ENCODE measurements at places on chromosomes 4 and X.
A peak's percentile ranks its signal among the peaks of the same experiment; 100 is the strongest.

- DNase-seq, result no peak
These were observed 32.5 kb downstream of the MAOA start for GRCh38 chrX:43688586-43688985.

DNA sequence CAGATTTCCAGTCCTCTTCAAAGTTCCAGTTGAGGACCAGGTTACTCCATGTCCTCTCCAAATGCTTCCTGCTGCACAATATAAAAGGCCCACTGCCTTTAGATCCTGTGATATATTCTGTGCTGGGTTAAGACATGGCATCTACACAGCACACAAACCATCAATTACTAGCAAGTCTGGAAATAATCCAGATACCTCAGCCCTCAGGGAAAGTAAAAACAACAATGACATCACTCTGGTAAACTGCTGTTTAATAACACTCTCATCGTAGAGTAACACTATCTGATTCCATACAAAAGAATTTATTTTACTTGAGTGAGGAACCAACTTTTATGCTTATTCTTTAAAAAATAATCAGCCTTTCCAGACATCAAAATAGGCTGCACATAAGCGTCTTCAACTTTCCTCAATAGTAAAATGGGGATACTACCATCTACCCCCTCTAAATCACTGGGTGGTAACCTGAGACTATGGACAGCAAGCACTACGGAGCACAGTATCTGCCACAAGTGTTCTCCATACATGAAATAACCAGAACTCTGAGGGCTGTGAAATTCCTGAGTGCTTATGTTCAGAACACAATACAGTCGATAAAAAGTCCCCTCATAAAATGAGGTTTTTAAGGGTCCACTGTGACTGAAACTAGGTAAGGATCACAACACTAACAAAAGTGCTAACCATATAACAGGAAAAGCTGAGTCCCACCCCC is 53.4 kb downstream of the ABCG2 start:
- DNase-seq, result no peak

DNA sequence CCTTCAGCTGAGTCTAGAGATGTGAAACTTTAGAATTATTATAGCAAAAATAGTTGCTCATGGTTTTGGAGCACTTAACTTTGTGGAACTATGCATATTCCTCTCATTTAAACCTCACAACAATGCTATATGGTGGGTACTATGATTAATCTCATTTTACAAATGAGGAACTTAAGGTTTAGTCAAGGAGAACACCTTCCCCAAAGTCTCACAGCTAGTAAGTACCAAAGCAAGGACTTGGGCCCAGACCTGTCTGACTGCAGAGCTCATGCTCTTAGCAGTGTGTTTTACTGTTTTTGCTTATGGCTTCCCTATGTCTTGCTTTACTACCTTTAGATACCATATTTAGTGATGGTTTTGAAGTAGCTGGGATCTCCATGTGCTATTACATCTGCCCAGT is 5.1 kb downstream of the UBE2A start:
- no peak for DNase-seq

DNA sequence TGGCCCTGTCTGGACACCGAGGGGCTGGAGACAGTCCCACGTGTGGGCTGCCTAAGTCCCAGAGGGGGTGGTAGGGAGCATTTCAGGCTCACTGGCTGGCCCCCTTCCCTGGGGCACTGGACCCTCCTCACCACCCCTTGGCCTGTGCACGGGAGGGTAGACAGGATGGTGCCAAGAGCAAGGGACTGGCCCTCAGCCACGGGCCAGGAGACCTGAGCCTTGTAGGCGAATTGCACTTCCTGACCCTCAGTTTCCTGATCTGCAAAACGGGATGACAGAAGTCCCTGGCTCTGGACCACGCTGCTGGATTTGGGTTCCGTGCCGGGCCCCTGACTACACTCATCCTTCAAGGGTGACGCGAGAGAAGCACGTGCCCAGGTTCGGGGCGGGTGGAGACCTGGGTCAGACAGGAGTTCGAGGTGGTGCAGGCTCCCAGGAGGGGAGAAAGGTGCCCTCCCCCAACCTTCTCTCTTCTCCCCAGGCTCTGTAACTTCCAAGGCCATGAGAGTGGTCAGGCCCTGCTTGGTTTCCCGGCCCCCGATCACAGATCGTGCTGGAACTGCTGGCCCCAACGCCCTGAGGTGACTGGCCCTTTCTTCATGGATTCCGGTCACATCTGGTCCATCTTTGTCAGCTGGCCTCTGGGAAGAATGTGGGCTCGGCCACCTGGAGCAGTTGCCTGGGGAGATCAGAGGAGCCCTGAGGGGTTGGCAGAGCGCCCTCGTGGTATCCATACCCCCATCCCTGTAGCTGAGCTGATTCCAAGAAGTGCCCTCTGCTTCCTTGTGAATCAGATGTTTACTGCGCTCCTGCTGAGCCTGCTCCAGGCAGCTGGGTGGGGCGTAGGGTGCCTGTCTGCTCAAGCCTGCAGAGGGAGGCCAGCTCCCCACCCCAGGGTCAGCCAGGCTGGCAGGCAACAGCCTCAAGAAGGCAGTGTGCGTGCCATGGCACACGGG is 3.3 kb downstream of the SH3BP2 start:
- DNase-seq, result no peak

DNA sequence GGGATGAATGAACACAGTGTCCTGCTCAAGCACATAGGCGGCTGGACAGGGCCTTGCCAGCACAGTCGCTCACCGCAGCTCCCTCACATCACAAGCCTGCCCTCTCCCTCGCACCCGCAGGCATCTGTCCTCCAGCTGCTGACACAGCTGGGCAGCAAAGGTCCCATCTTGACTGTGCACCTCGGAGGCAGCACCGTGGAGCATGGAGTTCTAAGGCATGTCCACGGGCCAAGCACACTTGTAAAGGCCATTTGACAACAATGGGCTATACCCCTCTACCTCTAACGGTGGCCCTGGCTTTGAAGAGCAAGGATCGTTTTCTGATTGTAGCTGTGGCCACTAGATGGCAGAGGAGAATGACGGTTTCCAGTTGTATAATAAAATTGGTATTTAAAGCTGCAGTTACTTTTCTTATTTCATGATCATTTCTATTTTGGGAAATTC is 53.8 kb downstream of the APLN start:
- peak; percentile 24 for DNase-seq

GRCh38 chr4:168837922-168838321 is 172.1 kb downstream of the CBR4 start:
- no peak for DNase-seq

- no peak for DNase-seq
These were observed 46.1 kb downstream of the SETD7 start for GRCh38 chr4:139509727-139510410.

GRCh38 chr4:3077796-3078195 is 3.3 kb downstream of the HTT start:
- peak; percentile 93 for DNase-seq
